ENCODE measurements at places on chromosomes 13 and 19. TPM values are rescaled to one million over a fixed set of nuclear protein-coding genes. Genes with fewer than 3 reads are reported as not detected.

PSG3 gene
- not detected for total RNA-seq

AMER2 gene
- total RNA-seq = not detected

FGF21 gene
- not detected for total RNA-seq

ZNF460 gene
- total RNA-seq = 68.7 TPM

HPN gene
- not detected for total RNA-seq

CEACAM1 gene
- total RNA-seq = 97.8 TPM

CGB3 gene
- not detected for total RNA-seq

GPR18 gene
- not detected for total RNA-seq

MIA gene
- 7.5 TPM for total RNA-seq

ZGLP1 gene
- total RNA-seq = 1.0 TPM

GRCh38 chr13:42968906-42969305 lies 23.1 kb downstream of the EPSTI1 start:
- peak; percentile 95 for ATAC-seq

GRCh38 chr19:52351512-52351911 lies 15.5 kb downstream of the ZNF610 start:
- no peak for ATAC-seq

DNA sequence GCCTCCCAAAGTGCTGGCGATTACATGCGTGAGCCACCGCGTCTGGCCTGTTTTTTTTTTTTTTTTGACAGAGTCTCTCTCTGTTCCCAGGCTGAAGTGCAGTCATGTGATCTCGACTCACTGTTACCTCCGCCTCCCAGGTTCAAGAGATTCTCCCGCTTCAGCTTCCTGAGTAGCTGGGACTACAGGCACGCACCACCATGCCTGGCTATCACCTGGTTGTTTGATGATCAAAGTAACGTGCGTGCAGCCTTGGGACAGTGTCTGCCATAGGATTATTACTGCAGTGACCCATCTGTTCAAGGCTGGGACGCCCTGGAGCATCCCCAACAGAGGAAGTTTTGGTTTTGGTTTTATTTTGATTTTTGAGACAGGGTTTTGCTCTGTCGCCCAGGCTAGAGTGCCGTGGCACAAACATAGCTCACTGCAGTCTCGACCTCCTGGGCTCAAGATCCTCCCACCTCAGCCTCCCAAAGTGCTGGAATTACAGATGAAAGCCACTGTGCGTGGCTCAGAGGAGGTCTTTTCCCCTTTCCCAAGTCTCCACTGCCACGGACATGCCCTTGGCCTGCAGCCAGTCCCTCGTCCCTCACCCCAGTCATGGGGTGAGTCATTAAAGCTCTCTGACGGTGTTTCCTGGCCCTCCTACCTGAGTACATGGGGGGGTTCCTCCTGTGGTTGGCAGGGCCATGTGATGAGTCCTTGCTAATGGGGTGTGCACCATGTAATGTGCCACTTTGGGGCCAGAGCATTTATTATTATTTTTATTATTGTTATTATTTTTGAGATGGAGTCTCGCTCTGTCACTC lies 65.6 kb downstream of the IER2 start:
- no peak for ATAC-seq

GRCh38 chr19:12187625-12188024 lies 24.7 kb downstream of the ZNF136 start:
- ATAC-seq = no peak

DNA sequence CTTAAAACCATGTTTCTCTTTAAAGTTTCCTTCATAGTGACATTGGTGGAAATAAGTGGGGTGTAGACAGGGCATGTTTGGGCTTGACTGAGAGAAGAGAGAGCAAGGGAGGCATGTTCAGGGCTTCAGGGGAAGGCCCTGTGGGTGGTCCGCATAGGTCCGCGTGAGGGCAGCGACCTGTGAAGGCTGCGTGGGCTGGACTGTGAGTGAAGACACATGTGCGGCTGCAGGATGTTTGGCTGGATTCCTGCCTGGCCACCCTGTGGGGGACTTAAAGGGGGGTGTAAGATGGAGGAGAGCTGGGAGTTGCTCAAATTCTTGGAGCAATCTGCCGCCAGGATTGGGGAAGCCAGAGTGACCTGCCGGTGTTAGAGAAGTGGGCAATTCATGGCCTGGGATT lies 23.8 kb upstream of the KLF12 start:
- no peak for ATAC-seq

DNA sequence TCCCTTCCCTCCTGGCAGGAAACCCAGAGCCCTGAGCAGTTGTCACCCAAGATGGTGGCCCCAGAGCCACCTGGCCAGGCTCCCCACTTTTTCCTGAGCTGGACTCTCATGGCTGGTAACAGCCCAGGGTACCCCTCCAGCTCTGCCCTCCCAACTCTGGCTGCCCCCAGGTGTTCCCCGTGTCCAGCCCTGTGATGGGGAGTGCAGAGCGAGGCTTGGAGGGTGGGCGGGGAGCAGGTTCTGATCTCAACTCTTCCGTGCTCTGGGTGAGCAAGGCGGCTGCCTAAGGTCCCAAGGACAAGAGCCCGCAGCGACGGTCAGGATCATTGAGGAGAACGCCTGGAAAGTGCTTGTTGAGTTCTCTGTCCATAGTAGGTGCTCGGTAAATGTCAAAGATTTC lies 54.7 kb upstream of the GAS6 start:
- ATAC-seq = no peak

- peak; percentile 19 for ATAC-seq
Measured at GRCh38 chr19:47330466-47330869, 1.5 kb upstream of the C5AR2 start.

DNA sequence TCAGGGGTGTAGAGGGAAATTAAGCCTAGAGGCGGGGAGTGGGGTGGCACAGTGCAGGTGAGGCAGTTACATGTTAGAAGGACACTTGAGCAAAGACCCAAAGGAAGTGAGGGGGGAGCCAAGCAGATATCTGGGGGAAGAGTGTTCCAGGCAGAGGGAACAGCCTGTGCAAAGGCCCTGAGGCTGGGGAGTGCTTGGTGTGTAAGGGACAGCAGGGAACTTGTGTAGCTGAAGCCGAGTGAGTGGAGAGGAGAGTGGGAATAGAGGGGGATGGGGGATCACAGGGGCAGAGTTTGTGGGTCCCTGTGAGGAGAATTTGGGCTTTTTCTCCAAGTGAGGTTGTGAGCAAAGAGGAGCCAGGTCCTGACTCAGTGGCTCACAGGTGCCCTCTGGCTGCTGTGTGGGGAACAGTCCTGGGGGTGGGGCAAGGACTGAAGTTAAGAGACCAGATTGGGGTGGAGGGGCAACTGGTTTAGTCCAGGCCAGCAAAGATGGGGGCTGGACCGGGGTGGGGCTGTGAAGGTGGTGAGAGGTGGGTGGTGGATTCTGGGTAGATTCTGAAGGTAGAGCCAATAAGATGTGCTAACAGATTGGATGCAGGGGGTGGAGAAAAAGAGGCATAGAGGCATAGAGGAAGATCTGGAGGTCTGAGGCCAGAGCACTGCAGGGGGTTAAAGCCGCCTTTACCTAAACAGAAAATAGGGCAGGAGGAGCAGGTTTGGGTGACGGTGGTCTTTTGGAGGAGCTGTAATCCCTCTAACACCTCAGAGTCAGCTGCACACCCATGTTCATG lies 75.3 kb downstream of the CACNA1A start:
- peak; percentile 76 for ATAC-seq

GRCh38 chr13:113989585-113990300 lies 15.9 kb upstream of the C13orf46 start:
- ATAC-seq = no peak

DNA sequence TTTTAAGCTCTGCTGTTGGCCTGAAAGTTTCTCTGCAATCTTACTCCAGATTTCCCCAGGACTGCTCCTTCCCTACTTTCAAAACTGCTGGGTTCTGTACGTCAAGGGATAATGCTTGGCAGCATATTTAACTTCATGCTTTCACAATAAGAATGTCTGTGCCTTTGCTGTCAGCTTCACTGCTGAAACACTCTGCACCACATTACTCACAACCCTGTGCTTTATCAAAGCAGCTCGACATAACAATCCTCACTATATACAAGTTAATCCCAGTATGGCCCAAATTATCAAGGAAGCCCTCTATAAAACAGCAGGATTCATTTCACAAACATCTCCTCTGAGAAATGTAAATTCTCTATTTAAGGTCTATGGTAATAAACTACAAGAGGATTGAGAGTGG lies 17.5 kb downstream of the LATS2 start:
- no peak for ATAC-seq

GRCh38 chr13:25675060-25675459 lies 303.3 kb downstream of the ATP8A2 start:
- ATAC-seq = no peak

GRCh38 chr13:111313911-111314425 lies 6.5 kb upstream of the TEX29 start:
- no peak for ATAC-seq

GRCh38 chr19:29956855-29957254 lies 14.8 kb downstream of the URI1 start:
- ATAC-seq = no peak

DNA sequence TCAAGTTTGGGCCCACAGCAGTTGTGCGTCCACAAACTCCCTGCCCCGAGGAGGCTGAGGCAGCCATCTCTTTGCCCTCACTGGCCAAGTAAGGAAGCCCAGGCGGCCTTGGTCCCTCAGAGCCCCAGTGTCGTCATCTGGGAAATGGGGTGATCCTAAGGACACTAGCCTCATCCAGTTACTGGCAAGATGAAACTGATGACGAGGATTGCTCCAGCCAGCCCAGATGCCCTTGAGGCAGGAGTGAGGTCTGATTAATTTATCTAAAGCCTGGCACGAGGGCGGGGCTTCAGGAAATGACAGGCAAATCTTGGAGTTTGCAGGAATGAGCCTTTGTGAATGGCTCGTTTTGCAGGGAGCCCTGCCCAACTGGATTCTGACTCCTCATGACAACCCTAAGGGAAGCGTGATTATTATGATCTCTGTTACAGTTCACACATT lies 5.6 kb downstream of the LIPE start:
- ATAC-seq = peak; percentile 66
